ENCODE measurements at places on chromosomes 12 and 14. TPM values are rescaled to one million over a fixed set of nuclear protein-coding genes. Genes with fewer than 3 reads are reported as not detected.

DNA sequence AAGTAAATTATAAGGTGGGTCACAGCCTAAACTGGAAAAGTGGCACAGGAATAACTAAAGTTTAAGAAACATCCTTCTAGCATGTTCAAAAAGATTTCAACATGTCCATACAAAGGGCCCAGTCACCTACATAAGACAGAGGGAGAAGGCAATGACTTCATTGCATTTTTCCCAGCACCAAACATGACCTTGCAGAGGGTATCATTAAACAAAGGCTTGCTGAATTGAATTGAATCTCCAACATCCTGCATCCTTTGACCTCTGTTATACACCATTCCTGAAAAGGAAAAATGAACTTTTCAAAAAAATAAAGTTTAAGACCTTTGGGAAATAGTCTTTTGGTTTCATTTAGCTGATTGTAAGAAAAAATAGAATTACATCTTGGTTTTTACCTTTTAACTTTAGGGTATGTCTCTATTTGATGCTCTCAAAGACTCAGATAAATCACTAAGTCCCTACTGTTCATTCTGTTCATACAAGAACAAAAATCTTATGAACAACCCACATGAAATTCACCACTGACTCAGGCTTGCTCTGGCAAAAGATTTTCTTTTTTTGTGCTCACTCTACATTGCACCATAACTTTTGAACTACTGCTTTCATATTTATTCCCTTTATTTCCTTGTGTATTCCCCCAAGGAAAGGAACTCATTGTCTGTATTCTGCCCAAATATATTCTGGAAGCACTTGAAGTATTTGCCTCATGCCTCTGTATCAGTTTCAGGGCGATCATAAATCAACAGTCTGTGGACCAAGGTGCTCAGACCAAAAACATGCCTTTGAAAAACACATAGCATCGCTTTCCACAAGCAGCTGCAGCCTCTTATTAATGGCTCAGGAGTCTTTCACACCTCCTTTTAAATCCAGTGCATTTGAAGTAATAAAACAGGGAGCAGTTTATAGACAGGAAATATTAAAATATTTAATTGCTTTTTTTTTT lies 121.7 kb downstream of the DUSP6 start:
- peaks cover 12% of the 10 kb centered on the region for H3K4me1 ChIP-seq
- no peak overlapping the region for H3K27ac ChIP-seq
- DNase-seq = no peak
- H3K27me3 ChIP-seq = no peaks in the 10 kb centered on the region
- no peak overlapping the region for H3K4me3 ChIP-seq

DNA sequence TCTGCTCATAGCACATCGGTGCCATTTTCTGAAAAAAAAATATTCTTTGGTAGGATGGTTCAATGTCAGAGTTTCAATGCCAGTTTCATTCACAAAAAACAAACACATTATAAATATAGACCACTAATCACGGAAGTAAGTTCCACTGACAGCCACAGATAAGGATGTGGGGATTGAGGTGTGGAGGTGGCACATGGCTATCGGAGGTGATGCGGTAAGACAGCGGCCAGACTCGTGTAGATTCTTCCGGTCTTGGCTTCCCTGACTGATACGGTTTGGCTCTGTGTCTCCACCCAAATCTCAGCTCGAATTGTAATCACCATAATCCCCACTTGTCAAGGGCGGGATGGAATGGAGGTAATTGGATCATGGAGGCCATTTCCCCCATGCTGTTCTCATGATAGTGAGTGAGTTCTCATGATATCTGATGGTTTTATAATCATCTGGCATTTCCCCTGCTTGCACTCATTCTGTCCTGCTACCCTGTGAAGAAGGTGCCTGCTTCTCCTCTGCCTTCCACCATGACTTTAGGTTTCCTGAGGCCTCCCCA lies 693.4 kb downstream of the VRK1 start:
- no peaks in the 10 kb centered on the region for H3K27me3 ChIP-seq
- H3K36me3 ChIP-seq = no peaks in the 10 kb centered on the region
- no peak overlapping the region for H3K4me3 ChIP-seq
- no peaks in the 10 kb centered on the region for H3K4me1 ChIP-seq

The ART4 gene
- 3.7 TPM for total RNA-seq

The TMEM132C gene
- 1.6 TPM for total RNA-seq

The TBC1D30 gene
- 11.5 TPM for total RNA-seq

The PCED1B gene
- 13.4 TPM for total RNA-seq

The OTUB2 gene
- 1.9 TPM for total RNA-seq

- no peak overlapping the region for H3K27ac ChIP-seq
- H3K4me3 ChIP-seq = no peak overlapping the region
- no peaks in the 10 kb centered on the region for H3K36me3 ChIP-seq
- no peak for DNase-seq
- H3K27me3 ChIP-seq = no peaks in the 10 kb centered on the region
Observed at GRCh38 chr12:126952096-126953007, 1314.6 kb upstream of the TMEM132C start.

- peaks cover 15% of the 10 kb centered on the region for H3K4me1 ChIP-seq
- H3K4me3 ChIP-seq = no peak overlapping the region
- no peaks in the 10 kb centered on the region for H3K27me3 ChIP-seq
- H3K36me3 ChIP-seq = no peaks in the 10 kb centered on the region
Observed at GRCh38 chr12:12467688-12468261, 94.9 kb downstream of the DUSP16 start.

The SMIM41 gene
- 4.3 TPM for total RNA-seq

GRCh38 chr14:94089479-94089878 lies 8.4 kb downstream of the IFI27L1 start:
- no peak overlapping the region for H3K27ac ChIP-seq
- no peak overlapping the region for H3K4me3 ChIP-seq
- DNase-seq = no peak
- H3K4me1 ChIP-seq = no peaks in the 10 kb centered on the region
- no peaks in the 10 kb centered on the region for H3K36me3 ChIP-seq

The ARHGEF25 gene
- 11.5 TPM for total RNA-seq

All from lower lobe of right lung (tissue), 2 donors.